NCI-H2029 treated with DMSO at 0.1 percent for 48 hours (cell line): ENCODE measurements at places on chromosomes 16 and 17.

- DNase-seq: no peak
Measured at GRCh38 chr17:78793415-78793814, 11.3 kb upstream of the CYTH1 start.

DNA sequence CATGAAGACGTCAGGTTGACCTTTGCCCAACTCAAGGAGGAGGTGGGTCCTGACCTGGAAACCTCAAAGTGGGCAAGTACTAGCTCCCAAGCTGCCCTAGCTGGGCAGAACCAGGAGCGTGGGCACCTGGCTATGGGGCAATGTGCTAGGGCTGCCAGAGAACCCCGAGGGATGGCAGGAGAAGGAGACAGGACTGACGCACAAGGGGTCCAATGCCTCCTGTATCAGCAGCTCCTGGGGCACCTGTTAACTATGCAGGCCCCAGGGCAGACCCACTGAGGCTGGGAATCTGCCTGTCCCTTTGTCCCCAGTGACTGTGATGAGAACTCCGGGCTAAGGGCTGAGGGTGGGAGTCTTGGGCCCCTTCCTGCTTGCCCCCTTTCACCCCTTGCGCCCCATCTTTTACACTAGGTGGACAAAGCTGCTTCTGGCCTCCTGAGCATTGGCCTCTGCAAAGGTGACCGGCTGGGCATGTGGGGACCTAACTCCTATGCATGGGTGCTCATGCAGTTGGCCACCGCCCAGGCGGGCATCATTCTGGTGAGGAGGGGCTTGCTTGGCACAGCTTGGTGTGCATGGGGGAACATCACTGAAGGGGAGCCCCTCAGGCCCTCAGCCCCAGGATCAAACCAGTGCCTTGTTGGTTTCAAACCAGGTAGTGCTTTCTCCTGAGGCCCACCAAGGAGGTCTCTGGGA is 7.7 kb downstream of the CHAD start:
- DNase-seq: no peak

DNA sequence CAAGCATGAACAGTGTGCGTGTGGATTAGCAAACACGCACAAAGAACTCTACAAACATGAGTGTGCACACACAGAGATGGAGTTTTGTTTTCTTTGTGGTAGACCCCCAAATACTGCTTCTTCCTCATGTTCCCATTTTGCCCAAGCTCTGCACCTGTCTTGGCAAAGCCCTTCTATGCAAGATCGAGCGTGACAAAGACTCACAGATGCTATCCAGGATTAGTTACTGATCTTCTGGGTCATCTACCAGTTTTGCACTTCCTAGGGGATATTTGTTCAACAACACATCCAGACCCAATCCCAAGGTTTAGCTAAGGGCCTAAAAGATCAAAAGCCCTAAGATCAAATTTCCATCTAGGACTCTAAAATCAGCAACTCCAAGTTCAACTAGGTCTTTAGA is 16.0 kb downstream of the LRRC36 start:
- DNase-seq: no peak

DNA sequence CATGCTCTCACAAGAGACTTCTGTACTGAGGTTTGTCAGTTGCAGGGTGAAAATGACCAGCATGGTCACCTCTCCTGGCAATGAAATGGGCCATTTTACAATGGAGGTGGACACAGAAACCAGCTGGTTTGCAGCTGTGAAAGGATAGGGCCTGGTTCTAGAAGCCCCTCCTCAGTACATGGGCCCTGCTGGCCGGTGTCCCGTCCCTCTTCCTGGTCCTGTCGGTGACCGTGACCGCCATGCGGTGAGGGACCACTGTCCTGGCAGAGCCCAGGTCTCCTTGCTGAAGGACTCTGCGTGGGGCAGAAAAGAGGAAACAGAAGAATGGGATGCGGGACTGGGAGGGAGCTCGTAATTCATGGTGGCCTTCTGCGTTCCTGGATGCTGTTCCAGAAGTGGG is 76.0 kb upstream of the ZNF423 start:
- no peak for DNase-seq

DNA sequence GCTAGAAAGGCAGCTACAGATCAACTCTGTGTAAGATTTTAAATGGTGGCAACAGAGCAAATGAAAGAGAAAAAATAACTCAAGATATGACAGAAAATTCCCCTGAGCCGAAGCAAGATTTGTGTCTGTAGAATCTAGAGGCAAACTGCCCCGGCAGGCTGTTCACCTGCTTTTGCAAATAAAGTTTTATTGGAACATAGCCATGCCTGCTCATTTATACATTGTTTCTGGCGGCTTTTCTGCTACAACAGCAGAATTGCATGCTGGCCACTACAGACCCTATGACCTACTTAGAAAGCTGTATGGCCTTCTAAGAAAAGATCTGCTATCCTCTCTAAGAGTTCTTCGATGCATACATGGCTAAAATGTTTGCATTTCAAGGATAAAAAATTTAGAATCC is 119.5 kb downstream of the SALL1 start:
- no peak for DNase-seq

- peak; percentile 3 for DNase-seq
Measured at GRCh38 chr16:13390093-13390985, 488.9 kb downstream of the SHISA9 start.

DNA sequence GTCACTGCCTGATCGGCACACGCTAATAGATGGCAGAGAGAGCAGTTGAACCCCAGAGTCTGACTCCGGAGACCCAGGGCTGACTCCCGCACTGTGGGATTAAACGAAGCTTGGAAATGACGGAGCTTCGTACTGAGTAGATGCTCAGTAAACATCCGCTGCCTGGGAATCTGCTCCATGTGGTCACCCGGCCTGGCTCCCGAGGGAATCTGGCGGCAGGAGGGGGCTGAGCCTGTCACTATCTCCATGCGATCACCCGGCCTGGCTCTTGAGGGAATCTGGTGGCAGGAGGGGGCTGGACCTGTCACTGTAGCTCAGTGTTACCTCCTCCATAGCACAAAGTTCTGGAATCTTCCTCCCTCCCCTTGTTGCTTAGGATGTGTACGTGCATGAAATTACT is 139.7 kb upstream of the CIBAR2 start:
- no peak for DNase-seq

GRCh38 chr17:16300554-16300953 is 52.7 kb downstream of the CENPV start:
- no peak for DNase-seq

DNA sequence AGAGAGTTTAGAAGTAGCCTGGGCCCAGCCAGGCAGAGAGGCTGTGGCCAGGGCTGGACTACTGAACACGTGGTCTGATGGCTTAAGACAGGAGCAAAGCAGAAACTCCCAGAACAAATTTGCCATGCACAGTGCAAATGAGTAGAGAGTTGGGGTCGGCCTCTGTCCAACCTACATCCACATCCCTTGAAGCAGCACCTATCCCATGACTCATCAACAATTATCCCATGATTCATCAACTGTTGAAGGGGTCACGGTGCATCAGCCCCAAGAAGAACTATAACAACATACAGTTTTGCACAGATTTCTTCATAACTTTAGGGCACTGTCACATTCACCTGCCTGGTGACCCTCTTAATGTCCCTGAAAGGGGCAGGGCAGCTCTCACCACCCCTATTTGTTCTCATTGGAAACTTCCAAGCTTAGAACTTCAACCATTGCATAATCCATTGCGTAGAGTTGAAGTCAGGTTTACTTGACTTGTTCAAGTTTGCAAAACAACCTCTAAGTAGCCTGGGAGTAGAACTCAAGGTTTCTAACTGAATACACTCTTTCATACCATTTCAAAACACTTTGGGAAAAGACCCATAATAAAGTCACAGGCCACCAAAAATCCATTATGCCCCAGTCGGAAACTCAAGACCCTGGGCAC is 235.2 kb upstream of the CDH5 start:
- no peak for DNase-seq

GRCh38 chr17:12790249-12791106 is 1.2 kb downstream of the ARHGAP44 start:
- no peak for DNase-seq

DNA sequence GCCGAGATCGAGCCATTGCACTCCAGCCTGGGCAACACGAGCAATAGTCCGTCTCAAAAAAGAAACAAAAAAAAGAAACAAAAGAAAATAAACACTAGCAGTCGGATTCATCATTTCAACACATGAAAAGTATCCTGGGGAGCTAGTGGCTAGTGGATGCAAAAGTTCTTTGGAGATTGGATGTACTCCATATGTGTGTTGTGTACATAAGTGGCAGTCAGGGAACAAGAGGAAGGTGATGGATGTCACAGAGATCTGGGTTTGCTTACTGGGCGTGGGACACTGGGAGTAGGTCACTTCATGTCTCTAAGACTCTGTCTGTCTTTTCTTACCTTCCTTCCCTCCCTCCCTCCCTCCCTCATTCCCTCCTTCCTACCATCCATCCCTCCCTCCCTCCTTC is 35.4 kb downstream of the MRC2 start:
- no peak for DNase-seq

GRCh38 chr17:561116-561515 is 153.5 kb downstream of the VPS53 start:
- DNase-seq: no peak

- peak; percentile 1 for DNase-seq
Measured at GRCh38 chr16:68936736-68937631, 93.7 kb downstream of the TANGO6 start.

- no peak for DNase-seq
Measured at GRCh38 chr16:8619671-8620370, 1.7 kb upstream of the METTL22 start.

- DNase-seq: no peak
Measured at GRCh38 chr16:11128211-11129141, 127.5 kb downstream of the SOCS1 start.

- DNase-seq: no peak
Measured at GRCh38 chr17:69539781-69540319, 125.4 kb downstream of the MAP2K6 start.

DNA sequence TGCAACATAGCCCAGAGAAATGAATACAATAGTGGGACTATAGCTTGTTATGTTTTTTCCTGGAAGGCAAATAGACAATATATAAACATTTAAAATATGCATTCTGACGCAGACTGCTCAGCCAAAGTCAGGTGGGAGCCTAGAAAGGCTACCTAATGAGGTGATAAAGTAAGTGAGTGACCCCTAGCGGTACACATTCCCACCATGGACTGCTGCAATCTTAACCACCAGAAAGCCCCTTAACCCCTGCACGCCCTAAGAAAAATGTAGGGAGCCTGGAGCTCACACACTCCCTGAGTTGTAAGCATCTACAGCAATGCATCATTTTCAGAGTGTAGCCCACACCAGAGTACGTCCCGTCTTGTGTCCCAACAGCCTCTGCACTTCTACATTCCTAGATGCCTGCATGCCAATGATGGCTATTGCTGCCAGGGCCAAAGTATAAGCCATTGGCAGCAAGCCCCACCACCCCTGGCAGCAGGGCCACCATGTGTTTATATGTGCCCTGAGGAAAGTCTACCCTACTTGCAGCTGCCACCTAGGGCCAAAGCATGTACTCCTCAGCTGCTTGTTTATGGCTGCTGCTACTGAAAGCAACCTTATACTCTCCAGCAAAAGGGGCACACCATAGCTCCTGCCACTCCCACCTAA is 127.6 kb downstream of the KIF2B start:
- no peak for DNase-seq

DNA sequence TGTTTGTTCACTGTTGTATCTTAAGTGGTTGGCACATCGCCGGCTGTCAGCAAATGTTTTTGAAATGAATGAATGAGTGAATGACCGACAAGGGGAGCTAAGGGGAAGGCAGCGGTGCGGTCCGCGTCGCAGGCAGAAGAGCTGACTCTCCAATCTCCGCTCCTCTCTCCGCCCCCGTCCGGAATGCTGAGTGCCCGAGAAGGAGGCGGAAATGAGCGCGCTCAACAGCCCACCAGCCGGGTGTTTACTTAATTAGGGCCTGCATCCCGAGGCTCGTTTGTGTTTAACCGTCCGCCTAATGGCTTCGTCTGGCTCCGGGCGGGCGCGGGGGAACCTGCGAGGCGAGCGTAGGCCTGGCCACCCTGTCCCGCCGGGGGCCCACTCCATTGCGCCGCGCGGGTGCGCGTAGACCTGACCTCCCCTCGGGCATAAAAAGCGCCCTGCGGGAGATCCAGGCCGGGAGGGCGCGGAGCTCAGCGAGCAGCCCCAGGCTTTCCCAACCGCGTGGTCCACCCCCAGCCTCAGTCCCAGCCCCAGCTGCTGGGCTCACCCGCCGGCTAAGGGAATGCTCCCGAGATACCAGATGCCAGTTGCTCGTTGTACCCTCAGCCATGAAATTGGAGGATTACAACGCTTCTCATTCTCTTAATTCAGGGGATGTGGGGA is 2.5 kb upstream of the CDH3 start:
- DNase-seq: peak; percentile 19

- DNase-seq: no peak
Measured at GRCh38 chr17:71335212-71335611, 785.6 kb upstream of the SOX9 start.

GRCh38 chr17:15928286-15928785 is 16.6 kb upstream of the ADORA2B start:
- no peak for DNase-seq

DNA sequence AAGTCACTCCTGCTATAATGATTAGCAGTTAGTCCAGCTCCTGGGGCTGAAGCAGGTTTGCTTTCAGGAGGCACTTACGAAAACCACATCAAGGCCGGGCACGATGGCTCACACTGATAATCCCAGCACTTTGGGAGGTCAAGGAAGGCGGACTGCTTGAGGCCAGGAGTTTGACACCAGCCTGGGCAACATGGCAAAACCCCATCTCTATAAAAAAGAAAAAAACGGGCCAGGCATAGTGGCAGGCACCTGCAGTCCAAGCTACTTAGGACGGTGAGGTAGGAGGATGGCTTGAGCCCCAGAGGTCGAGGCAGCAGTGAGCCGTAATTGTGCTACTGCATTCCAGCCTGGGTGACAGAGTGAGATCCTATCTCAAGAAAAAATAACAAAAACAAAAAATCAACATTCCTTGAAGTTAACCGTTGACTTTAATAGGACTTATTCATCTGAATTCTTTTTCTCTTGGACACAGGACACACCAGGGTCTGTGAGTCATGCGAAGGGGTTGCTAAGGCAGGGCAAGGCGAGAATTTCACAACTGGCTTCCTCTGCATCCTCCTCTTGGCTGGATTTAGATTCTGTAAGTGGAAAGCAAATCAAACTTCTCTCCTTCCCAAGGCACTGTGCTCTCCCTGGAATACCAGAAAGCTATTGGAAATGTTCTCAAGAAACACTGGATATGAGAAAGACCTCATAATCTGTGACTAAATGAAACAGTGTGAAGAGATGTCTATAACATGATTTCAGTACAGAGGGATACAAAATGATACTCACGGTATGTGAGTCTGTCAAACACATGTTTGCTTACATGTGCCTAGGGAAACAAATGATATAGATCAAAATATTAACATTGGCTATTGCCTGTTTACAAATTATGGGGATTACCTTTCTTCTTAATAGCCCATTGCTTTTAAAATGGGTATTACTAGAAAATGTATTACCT is 99.5 kb downstream of the SYCE1L start:
- DNase-seq: no peak

DNA sequence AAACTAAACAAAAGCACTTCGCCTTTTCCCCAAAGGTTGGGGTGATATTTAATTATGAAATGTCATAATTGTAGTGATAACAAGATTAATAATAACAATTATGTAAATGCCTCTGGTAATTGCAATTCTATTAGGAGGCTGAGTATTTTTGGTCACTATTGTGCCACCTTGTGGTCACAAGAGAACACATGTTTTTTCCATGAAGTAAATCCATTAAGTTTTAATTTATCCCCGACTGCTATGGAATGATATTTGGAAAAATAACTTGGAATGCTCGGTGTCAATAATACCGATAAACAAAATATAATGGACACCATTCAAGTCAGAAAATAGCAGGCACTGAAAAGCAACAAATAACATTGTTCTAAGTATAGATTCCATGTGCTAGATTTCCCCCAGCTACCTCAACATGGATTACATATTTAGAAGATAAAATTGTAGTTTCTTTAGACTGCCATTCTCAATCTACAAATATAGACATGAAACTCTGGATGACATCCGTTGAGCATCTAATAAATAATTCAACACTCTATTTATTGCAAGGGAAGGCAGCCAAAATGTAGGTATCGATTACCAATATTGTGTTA is 25.0 kb upstream of the KCNJ2 start:
- peak; percentile 2 for DNase-seq
